ENCODE measurements at places on chromosomes 6 and 20.

DNA sequence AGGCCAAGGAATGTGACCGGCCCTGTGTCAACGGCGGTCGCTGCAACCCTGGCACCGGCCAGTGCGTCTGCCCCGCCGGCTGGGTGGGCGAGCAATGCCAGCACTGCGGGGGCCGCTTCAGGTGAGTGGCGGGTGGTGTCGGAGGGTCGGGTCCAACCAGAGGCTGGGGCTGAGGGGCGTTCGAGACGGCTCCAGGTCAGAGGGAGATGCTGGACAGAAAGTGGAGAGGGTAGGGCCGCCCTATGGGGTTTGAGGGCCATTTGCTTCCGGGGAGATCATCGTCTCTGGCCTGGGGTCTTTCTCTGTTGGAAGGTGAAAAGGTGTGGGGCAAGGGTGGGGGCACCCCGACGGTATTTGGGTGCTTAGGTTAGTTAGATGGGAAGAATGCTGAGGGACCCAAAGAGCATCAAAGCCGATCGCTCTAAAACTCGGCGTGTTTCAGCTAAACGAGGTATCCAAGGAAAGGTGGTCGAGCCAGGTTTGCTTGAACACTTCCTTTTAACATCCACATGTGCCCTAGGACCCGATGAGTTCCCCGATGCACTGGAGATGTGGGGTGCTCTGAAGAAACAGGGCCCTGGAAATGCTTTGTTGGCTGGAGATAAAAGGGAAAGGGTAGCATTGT is 691 bp downstream of the ATRN start:
- DNase-seq, result no peak

DNA sequence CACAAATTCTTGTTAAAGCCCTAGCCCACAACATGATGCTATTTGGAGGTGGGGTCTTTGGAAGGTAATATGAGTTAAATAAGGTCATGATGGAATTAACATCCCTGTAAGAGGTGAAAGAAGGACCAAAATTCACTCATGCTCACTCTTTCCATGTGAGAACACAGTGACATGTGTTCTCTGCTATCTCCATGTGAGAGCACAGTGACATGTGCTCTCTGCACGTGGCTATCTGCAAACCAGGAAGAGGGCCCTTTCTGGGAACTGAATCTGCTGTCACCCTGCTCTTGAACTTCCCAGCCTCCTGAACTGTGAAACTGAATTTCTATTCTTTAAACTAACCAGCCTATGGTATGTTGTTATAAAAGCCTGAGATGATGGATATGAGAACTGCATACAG is 1159.4 kb upstream of the ADGRB3 start:
- no peak for DNase-seq

- no peak for DNase-seq
Observed at GRCh38 chr6:34370361-34370760, 22.1 kb downstream of the NUDT3 start.

- DNase-seq, result no peak
Observed at GRCh38 chr20:1861996-1862662, 33.1 kb upstream of the SIRPA start.

- DNase-seq, result peak; percentile 50
Observed at GRCh38 chr6:31888276-31889258, 8.9 kb downstream of the EHMT2 start.

GRCh38 chr20:741620-742019 is 26.7 kb downstream of the SLC52A3 start:
- no peak for DNase-seq

DNA sequence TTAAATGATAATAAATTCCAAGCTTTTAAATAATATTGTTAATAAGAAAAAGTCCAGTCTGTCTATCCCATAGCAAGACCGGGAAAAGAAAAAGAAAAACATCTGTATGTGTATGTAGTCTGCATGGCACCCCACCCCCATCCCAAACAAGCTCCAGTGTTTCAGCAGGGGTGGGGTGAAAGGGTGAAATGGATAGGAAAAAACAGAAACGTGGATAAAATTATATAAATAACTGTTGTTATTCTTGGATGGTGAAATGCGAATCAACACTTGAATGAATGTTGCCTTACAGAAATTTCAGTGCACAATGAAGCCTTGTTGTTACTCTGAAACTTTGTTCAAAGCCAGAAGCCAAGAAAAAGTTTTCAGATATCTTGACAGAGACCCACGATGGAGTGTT is 31.4 kb downstream of the HAO1 start:
- no peak for DNase-seq

DNA sequence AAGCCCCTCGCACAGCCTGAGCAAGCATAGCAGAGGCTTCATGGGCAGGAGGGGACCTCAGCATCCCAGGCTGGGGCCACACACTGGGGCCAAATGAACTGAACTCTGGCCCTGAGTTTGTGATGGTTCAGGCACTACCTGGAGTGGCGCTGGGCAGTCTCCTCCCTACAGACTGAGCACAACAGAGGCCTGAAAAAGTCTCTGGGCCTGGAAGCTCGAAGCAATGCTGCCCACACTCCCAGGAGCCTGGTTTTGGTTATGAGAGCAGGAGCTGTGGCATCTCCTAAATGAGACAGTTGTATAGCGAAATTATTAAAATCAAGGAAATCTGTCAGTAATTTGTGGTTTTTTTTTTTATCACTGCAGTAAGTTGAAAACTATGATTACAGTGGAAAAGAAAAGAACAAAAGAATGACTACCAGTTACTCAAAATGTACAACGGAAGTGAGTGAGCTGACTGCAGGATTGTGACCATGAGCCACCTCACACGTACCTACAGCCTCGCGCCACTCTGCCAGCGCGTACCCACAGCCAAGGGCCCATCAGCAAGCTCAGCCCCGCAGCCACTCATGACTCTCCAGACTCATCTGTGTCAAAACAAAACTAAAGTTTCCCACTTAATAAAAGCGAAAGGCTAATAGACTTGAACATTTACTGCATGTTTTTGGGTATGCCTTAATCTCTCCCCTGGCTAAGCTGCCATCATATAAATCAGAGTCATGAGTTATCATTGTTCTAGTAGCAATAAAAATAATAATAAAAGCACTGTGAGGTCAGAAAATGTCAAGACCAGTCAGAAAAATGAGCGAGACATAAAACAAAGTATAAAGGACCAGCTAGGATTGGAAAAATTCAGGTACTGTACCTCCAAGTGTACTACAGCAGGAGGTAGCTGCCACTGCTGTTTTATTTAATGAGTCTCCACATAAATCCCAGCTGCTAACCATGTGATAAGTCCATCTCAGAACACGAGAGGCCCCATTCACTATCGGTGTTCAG is 177.0 kb downstream of the FOXC1 start:
- peak; percentile 49 for DNase-seq

- no peak for DNase-seq
Observed at GRCh38 chr6:4487538-4487937, 288.7 kb upstream of the CDYL start.

GRCh38 chr6:141288947-141289346 is 843.8 kb upstream of the GJE1 start:
- DNase-seq, result no peak

DNA sequence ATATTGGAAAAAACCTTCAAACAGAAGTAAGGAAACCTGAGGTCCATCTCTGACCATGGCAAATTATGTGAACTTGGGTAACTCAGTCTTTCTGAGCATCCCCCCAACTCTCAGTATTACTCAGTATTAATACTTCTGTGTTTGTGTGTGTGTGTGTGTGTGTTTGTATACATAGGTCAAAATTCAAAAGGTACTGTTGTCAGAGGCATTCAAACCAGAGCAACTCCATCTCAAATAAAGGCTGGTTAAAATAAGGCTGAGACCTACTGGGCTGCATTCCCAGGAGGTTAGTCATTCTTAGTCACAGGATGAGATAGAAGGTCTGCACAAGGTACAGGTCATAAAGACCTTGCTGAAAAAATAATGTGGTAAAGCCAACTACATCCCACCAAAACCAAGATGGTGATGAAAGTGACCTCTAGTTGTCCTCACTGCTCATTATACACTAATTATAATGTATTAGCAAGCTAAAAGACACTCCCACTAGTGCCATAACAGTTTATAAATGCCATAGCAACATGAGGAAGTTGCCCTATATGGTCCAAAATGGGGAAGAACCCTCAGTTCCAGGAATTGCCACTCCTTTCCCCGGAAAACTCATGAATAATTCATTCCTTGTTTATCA is 33.3 kb upstream of the SLC22A16 start:
- no peak for DNase-seq

GRCh38 chr6:45911691-45912090 is 104.0 kb downstream of the CLIC5 start:
- DNase-seq, result no peak

- peak; percentile 78 for DNase-seq
Observed at GRCh38 chr6:26020329-26021000, 57.9 kb downstream of the TRIM38 start.

GRCh38 chr20:15603506-15603905 is 969.7 kb downstream of the KIF16B start:
- no peak for DNase-seq

DNA sequence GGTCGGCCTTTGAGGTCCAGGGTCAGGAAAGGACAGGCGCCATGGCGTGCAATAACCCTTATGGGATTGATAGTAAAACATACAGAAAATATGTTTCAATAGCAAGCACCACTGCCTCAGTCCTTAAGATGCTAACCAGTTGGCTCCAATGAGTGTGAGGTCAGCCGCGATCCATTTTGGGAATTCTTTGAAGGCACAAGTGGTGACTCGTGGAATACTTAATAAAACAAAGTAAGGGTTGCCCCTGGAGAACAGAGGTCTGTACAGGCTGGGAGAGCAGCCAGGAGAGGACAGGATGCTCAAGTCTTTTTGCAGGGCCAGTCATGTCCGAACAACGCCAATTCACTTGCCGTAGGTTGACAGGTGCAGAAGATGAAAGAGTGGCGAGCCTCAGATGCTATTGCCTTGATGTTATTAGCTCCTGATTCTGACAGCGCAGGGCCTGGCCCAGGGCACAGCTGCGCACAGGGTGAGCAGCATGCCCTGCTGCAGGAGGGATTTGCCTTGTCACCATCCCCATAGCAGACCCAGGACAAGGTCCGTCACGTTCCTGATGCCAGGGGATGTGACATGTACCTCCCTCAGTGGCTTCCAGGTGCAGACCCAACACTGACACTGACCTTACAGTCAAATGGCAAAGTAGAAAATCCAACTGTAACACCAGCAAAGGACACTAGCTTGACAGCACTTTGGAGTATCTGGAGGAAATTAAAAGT is 21.8 kb downstream of the SYNDIG1 start:
- DNase-seq, result no peak

DNA sequence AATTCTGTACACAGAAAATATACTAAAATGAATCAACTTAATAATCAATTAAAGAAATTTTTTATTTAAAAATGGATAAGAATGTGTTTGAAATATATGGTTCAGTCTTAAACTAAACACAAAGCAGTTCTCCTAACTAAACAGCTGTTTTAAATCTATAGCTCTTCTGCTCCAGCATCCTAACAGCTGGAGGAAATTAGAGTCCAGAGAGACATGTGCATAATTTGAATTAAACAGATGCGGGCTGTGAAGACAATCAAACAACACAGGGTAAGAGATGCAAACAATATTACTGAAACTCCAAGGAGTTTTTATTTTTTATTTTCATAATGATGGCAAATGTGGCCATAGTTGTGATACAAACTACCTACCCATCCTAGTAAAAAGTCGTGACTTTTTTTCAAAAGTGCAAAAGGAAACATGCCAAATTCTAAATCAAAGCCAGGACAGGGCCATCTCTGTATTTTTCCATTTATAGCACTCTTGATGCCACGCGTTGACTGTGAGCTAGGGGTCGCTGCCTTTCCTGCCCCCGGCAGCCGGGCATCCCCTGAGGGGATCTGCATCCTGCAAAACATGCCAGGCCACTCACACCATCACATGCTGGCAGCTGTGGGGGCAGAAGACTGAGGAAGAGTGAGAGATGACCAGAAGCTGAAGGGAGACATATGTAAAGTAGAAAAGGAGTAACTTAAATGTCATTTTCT is 310.6 kb downstream of the PRKN start:
- no peak for DNase-seq

DNA sequence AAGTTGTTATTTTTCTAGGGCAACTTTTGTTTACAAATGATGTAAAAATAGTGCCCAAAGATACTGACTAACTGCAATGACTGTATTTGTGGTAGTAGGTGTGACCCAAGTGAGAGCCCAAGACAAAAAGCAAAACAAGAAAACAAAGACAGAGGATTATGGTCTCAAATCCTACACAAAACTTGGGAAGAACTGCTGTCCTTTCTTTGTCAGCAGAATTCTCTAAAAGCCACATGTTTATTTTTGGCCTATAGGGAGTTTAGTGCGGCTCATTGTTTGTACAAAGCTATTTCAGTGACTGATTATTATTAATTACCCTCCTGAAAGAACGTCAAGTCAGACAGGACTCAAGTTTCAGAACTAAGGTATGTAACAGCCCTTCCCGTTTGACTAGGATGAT is 509.2 kb upstream of the SLC35B3 start:
- DNase-seq, result no peak

GRCh38 chr6:46393940-46394337 is 97.3 kb downstream of the RCAN2 start:
- no peak for DNase-seq

GRCh38 chr6:158211273-158212055 is 43.3 kb downstream of the GTF2H5 start:
- DNase-seq, result no peak

- DNase-seq, result no peak
Observed at GRCh38 chr6:129673748-129674147, 36.2 kb downstream of the ARHGAP18 start.

DNA sequence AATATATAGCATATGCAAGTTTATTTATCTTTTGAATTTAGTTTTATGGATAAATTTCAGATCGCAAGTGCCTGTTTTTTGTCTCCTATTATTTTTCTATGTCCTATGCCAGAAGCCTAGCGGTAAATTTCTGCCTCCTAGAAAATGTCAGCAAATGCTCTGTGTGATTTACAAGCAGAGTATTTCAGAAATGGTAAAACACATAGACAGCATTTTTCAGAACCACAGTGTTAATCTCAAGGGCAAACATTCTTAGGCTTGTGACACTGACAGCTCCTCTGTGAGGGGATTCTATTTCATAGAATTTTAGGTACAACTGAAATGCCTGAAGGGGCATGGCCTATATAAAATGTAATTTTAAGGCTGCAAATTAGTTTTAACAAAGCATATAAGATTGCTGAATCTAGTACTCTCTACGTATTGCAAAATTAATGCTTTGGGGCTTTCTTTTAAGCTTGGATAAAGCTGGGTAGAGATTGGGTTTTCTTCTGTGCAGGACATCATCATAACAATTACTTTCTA is 89.9 kb upstream of the PTCHD4 start:
- no peak for DNase-seq

DNA sequence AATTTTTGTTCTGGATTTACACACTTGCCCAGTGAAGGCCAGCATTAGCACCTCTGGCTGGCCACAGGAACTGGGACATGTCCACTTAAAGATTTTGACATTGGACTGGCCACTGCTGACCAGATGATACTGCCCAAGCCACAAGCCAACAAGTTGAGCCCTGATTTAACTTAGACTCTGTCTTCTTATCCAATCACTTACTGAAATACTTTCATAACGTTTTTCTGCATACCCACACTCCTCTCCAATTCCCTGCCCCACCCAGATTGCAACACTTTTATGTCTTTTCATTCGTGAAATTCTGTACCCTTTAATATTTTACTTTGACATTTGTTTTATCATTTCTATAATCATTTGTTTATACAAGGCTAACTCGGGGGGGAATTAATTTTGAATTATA is 170.3 kb upstream of the TAB2 start:
- DNase-seq, result no peak

GRCh38 chr20:20137851-20138250 is 85.5 kb downstream of the CFAP61 start:
- DNase-seq, result no peak

GRCh38 chr6:27893836-27894807 is 18.1 kb downstream of the OR2B2 start:
- peak; percentile 56 for DNase-seq

Measured in HEK293T (cell line).